Bronchial smooth muscle cell (primary cell): ENCODE measurements at places on chromosomes 1 and 21. TPM values are rescaled to one million over a fixed set of nuclear protein-coding genes. Genes with fewer than 3 reads are reported as not detected.

Gene SERPINC1
- total RNA-seq: not detected in 2 replicates

Gene RAVER2
- 2.3 and 3.0 TPM in 2 replicates for total RNA-seq

Gene BEST4
- 0.16 and 0.26 TPM in 2 replicates for total RNA-seq

Gene KIAA0040
- total RNA-seq: under 0.01 TPM in 2 replicates

Gene IARS2
- 55.3 and 103 TPM in 2 replicates for total RNA-seq

Gene RPE65
- not detected in 2 replicates for total RNA-seq

Gene MTF2
- total RNA-seq: 12.6 and 14.8 TPM in 2 replicates

Gene HES5
- not detected in 2 replicates for total RNA-seq

Gene LCE1D
- total RNA-seq: not detected in 2 replicates

Gene GNG12
- total RNA-seq: 73.2 and 128 TPM in 2 replicates

Gene AJAP1
- total RNA-seq: not detected in 2 replicates

Gene ADAM30
- total RNA-seq: not detected in 2 replicates

Gene KDF1
- total RNA-seq: under 0.01 and 0.09 TPM in 2 replicates

Gene C1orf87
- total RNA-seq: not detected in 2 replicates

Gene NFASC
- 0.77 and 8.5 TPM in 2 replicates for total RNA-seq

Gene DCST2
- 0.09 TPM in 1 of 2 replicates, not detected in the other for total RNA-seq

Gene HCN3
- 0.95 and 3.2 TPM in 2 replicates for total RNA-seq

Gene MANEAL
- 0.32 and 1.8 TPM in 2 replicates for total RNA-seq

Gene CCT3
- 335 and 443 TPM in 2 replicates for total RNA-seq

Gene MSH4
- 0.16 and 0.52 TPM in 2 replicates for total RNA-seq

Gene NPL
- 3.0 and 3.2 TPM in 2 replicates for total RNA-seq

Gene NHLH1
- under 0.01 TPM in 1 of 2 replicates, not detected in the other for total RNA-seq

Gene ZNF593OS
- total RNA-seq: not detected in 2 replicates

Gene UTP25
- 5.7 and 6.8 TPM in 2 replicates for total RNA-seq

Gene WNT3A
- not detected in 2 replicates for total RNA-seq

Gene CATSPERE
- total RNA-seq: 0.77 and 1.1 TPM in 2 replicates

Gene ADAMTS5
- total RNA-seq: 5.4 and 7.7 TPM in 2 replicates

Gene CD58
- total RNA-seq: 4.1 and 5.4 TPM in 2 replicates
